ENCODE measurements at places on chromosomes 1 and 21. TPM values are rescaled to one million over a fixed set of nuclear protein-coding genes. Genes with fewer than 3 reads are reported as not detected.

DNA sequence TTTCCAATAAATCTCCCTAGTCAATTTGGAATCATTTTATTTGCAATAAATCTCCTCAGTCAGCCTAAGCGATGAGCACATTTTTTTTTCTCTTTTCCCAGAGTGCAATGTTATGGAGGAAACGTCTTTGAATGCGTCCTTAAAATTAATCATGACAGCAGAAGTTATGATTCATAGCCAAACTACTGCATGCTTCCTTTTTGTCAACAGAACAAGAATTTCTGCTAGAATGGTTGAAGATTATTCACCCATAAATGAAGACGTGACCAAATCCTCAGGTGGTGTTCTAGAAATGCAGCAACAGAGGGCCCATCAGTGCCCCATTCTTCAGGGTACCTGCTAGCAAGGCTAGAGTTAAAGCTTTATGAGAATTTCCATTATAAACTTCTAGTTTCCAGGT is 407.9 kb upstream of the PKN2 start:
- peak; percentile 53 for ATAC-seq

GRCh38 chr1:25517476-25518394 is 25.7 kb upstream of the LDLRAP1 start:
- no peak for ATAC-seq

- no peak for ATAC-seq
Observed at GRCh38 chr1:3475839-3476573, 21.5 kb downstream of the ARHGEF16 start.

The ZP4 gene
- total RNA-seq: 0.09 TPM

The NR0B2 gene
- total RNA-seq: not detected

The MANEAL gene
- 5.5 TPM for total RNA-seq

The VCAM1 gene
- 1.8 TPM for total RNA-seq

The KRTAP13-2 gene
- not detected for total RNA-seq
